Activated CD4-positive, alpha-beta memory T cell treated with anti-CD3 and anti-CD28 coated beads, Interleukin-2, amount 10 ng/mL, durations not matched to agents 7 days and 5 days (primary cell): ENCODE measurements at places on chromosomes 12 and 14. TPM values are rescaled to one million over a fixed set of nuclear protein-coding genes. Genes with fewer than 3 reads are reported as not detected.

Gene FSCB
- not detected for total RNA-seq

GRCh38 chr14:98456231-98456630, 815.8 kb downstream of the BCL11B start:
- no peaks in the 10 kb centered on the region for H3K4me1 ChIP-seq
- no peak overlapping the region for H3K4me3 ChIP-seq
- H3K36me3 ChIP-seq: no peaks in the 10 kb centered on the region
- H3K27me3 ChIP-seq: no peaks in the 10 kb centered on the region
- H3K27ac ChIP-seq: no peak overlapping the region

DNA sequence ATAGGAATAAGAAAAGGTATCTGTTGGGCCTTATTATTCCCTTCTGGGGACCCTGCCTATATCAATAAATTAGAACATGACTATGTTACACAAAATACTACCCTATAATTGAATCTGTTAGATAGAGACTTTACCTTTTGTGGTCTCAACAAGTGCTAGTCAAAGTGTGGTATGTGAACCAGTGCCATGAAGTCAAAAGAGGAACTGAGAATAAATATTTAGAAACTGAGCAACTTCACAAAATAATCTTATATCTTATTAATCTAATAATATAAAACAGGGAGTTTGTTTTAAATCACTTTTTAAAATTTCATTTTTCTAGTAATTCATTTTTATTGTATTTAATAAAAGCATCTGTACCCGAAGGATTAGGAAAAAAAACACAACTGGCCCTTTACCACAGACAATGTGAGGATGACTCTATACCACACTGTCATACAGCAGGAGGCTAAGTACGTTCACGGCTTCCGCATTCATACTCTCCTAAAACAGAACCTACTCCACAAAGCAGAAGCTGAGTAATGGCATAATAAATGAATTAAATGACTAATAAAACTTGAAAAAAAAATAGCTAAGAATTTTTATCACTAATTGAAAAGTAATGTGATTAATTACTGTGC, 42.1 kb downstream of the SEC23A start:
- no peaks in the 10 kb centered on the region for H3K4me1 ChIP-seq
- peaks cover 72% of the 10 kb centered on the region for H3K36me3 ChIP-seq
- DNase-seq: no peak
- no peak overlapping the region for H3K27ac ChIP-seq
- H3K27me3 ChIP-seq: no peaks in the 10 kb centered on the region

- H3K27me3 ChIP-seq: peaks cover 3% of the 10 kb centered on the region
- H3K27ac ChIP-seq: peak overlapping the region; percentile 29
- H3K36me3 ChIP-seq: peaks cover 24% of the 10 kb centered on the region
- H3K4me3 ChIP-seq: peak overlapping the region; percentile 75
- DNase-seq: no peak
These were observed 446 bp upstream of the ZNF641 start for GRCh38 chr12:48351022-48351708.

- no peaks in the 10 kb centered on the region for H3K27me3 ChIP-seq
- peaks cover 4% of the 10 kb centered on the region for H3K36me3 ChIP-seq
- H3K4me3 ChIP-seq: no peak overlapping the region
- no peak for DNase-seq
- no peak overlapping the region for H3K27ac ChIP-seq
These were observed 19.5 kb downstream of the DCAF5 start for GRCh38 chr14:69133206-69134125.

GRCh38 chr12:109127533-109128242, 11.3 kb downstream of the ACACB start:
- H3K4me1 ChIP-seq: no peaks in the 10 kb centered on the region
- H3K4me3 ChIP-seq: no peak overlapping the region
- DNase-seq: no peak

DNA sequence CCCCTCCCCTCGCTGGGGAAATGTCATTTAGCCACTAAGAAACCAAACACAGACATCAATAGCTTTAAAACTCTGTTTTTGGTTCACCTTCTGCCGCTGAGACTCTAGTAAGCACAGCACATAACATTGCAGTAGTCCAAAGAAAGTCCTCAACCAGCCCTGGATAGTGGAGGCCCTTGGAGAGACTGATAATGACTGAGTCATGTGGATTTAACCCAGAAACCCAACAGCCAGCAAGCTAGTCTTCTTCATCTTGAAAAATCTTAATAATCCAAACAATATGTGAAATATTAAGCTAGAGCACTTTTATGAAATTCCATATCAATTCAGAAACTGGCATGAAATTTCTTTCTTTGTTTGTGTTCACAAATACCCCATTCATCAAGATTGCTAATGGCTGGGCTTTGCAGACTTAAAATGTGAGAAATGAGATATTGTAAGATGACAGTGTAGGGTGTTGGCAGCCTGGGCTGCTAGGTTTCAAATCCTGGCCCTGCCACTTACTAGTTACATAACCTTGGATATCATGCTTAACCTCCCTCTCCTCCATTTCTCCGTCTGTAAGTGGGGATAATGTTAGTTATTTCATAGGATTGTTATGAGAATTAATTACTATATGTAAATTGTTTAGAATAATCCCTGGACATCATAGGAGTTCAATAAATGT, 40.1 kb downstream of the RERG start:
- no peak for DNase-seq
- H3K27ac ChIP-seq: no peak overlapping the region
- no peaks in the 10 kb centered on the region for H3K36me3 ChIP-seq
- H3K4me3 ChIP-seq: no peak overlapping the region
- H3K27me3 ChIP-seq: peaks cover 5% of the 10 kb centered on the region

Gene ERO1A
- 256 TPM for total RNA-seq

Gene TCL1A
- not detected for total RNA-seq

DNA sequence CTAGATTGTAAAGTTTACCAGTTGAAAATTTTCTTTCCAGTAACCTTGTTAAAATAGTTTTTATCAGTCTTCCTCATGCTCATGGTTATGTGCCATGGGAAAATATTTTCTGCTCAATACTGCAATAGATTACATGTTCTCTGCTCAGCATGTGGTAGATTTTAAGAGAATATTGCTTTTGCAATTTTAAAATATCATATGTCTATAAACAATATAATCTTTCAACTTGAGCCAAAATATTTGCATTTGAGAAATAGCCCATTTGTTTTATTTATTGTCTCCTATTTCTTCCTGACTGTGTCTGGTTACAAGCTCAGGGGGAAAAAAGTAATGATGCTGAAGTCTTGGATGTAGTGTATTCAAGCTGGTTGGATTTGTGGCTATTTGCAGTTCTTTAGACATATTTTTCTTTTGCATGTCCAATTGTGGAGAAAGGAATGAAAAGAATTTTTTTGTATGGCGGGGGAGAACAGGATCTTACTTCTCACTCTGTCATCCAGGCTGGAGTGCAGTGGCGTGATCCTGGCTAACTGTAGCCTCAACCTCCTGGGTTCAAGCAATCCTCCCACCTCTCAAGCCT, 342.6 kb upstream of the NAV3 start:
- DNase-seq: no peak
- H3K4me3 ChIP-seq: no peak overlapping the region
- H3K36me3 ChIP-seq: no peaks in the 10 kb centered on the region
- no peaks in the 10 kb centered on the region for H3K4me1 ChIP-seq

Gene KLRB1
- total RNA-seq: 17.4 TPM

GRCh38 chr14:68977180-68977717, 1.9 kb downstream of the ACTN1 start:
- H3K4me3 ChIP-seq: peak overlapping the region; percentile 79
- peaks cover 27% of the 10 kb centered on the region for H3K4me1 ChIP-seq
- H3K27me3 ChIP-seq: peaks cover 22% of the 10 kb centered on the region
- DNase-seq: no peak
- peak overlapping the region; percentile 61 for H3K27ac ChIP-seq
